ENCODE measurements at places on chromosomes 2 and 18.

GRCh38 chr2:174121175-174121574 is 127.2 kb downstream of the OLA1 start:
- no peak for DNase-seq

DNA sequence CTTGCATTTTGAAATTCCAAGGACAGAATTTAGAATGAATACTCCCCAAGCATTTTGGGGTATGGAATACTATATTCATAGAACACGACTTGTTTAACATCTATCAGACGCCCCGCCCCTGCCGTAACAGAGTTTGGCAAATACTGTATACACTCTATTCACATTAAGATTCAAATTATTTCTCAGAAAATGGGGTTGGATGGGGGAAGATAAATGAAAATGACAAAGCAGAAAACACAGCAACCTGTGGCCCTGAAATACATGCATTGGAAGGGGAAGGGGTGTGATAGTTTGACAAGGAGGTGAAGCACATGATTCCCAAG is 634.6 kb upstream of the SLC39A10 start:
- DNase-seq: no peak

DNA sequence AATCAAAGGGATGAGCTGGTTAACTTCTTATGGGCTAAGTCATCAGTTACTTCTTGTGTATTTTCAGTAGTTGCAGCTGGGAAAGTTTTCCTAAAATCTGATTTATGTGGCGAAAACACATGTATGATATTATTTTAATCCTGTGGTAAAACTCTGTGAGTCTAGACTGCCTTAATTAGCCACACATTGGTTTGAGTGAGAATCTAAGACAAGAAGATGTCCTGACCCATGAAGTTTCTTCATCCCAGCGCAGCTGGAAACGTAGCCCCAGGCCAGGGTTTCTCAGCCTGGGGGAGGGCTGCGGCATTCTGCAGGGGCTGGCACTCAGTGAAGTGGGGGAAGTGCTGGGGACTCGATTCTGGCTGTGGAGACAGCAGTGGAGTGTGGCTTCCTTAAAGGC is 44.7 kb upstream of the INHBB start:
- no peak for DNase-seq

DNA sequence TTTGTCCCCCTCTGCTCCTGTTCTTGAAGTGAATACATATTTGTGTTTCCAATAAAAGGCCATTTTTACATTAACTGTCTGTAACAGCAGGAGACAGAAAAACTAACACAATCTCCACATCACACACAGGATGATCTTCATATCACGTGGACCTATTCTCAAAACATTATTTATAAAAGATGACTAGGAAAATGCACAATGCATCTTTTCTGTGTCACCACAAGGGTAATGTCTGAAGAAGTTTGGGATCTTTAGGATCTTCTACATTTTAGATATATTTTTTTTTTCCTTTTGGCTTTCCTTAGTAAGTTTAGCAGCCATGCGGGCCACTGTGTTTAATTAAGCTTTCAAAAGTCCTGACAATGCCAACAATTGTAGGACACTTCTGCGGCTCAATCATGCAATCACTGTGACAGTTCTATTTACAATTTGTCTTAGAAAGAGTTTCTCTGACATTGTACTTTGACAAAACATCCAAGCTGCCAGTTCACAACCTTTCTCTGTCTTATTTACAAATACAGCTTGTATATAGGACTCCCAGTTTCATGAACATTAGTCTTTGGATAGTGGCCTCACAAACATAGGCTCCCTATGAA is 12.3 kb downstream of the BCL11A start:
- DNase-seq: no peak

- DNase-seq: no peak
Observed at GRCh38 chr2:61014763-61015162, 2.8 kb upstream of the PEX13 start.

DNA sequence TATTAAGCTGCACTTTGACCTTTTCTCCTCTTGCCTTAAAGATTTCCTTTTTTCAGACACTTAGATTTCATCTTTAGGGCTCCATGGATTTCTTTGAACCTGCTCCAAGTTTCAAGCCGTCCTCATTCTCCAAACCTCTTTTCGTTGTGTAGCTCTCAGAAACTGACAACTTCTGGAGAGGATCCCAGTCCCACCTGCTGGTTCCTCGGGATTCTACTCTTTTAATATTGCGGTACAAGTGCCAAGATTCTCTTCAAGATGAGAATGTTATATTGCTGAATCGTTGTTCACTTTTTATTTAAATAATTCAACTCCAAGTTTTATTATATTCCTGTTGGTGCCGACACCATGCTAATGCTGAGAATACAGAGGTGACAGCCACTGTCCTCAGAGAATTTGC is 141.1 kb downstream of the CDH20 start:
- DNase-seq: no peak

- no peak for DNase-seq
Observed at GRCh38 chr2:10406016-10406415, 42.1 kb downstream of the ODC1 start.

- DNase-seq: no peak
Observed at GRCh38 chr2:230090967-230091366, 22.2 kb upstream of the SLC16A14 start.

- DNase-seq: no peak
Observed at GRCh38 chr2:113258471-113259147, 20.1 kb downstream of the PAX8 start.

DNA sequence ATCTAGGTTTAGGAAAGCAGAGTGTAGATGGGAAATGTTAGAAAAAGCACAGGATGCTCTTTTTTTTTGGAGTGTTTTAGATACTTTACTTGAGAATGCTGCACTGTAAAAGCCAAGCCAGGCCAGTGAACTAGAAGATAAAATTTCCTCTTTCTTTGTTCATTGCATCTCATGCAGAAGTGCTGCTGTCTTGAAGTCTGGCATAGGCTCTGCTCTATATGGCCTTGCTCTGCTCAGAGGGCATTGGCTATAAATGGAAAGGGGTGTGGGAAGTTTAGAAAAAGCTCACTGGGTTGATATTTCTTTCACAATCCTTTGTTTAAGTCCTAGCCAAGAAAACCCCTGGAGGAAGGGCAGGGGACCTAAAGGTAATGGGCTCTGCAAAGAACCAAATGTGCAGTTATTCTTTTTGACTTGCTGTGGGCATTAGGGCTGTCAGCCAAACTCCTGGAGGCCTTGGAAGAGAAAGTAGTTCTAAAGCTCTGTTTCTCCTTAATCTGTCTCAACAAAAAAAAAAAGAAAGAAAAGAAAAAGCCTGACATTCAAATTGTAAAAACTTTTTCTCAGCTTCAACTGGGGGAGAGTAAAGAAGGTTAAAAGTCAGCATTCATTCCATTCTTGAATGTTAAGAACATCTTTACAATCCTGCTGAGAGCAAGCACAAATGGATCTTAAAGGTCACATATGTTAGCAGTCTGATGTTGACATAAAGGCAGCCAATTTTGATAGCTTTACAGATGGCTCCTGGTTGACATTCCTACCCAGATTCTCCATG is 338.3 kb downstream of the GULP1 start:
- DNase-seq: no peak

- no peak for DNase-seq
Observed at GRCh38 chr2:43569921-43570320, 25.9 kb downstream of the THADA start.

DNA sequence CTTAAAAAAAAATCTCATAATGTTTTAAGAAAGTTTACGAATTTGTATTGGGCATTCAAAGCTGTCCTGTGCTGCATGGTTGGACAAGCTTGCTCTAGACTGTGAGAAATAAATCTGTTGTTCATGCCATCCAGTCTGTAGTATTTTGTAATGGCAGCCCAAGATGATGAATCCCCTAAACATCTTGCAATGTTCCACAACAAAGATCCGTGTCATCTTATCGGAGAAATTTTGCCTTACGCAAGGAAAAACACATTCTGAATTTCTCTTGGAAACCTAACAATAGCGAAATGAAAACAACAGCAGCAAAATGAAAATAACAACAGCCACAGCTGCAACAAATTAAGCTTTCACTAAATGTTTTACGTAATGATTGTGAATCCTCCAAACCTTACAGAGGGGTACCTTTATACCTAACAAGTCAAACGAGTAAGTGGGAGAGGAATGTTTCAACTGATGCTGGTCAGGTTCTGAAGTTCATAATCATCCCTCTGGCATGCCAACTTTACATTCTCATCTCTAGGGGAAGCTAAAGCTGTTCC is 76.1 kb upstream of the RNU4ATAC start:
- DNase-seq: no peak

- no peak for DNase-seq
Observed at GRCh38 chr2:35582637-35583036, 772.9 kb upstream of the CRIM1 start.

DNA sequence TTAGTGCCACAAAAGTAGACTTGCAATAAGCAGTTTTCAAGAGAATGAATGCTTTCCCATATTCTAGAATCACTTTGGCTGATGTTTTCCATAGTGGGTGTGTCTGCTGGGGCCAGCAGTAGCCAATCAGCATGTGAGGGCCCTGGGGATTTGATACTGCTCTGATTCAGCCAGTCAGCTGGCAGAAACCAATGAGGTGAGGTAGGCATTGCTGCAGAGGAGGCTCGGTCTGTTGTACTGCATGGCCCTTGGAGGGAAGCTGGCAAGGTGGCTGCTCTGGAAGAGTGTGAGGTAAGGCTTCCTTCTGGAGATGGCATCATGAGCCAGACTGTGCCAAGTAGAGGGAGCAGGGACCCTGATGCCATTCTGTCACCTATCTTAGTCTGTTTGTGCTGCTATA is 22.7 kb downstream of the TMEM87B start:
- DNase-seq: no peak

Data from stimulated activated CD4-positive, alpha-beta T cell treated with anti-CD3 and anti-CD28 coated beads, Interleukin-1b, Interleukin-23, amount 100 ng/mL, for 1 hour (primary cell).